ENCODE measurements at places on chromosomes 1 and 21.

- DNase-seq = no peak
Observed at GRCh38 chr1:27865821-27866220, 6.5 kb upstream of the THEMIS2 start.

DNA sequence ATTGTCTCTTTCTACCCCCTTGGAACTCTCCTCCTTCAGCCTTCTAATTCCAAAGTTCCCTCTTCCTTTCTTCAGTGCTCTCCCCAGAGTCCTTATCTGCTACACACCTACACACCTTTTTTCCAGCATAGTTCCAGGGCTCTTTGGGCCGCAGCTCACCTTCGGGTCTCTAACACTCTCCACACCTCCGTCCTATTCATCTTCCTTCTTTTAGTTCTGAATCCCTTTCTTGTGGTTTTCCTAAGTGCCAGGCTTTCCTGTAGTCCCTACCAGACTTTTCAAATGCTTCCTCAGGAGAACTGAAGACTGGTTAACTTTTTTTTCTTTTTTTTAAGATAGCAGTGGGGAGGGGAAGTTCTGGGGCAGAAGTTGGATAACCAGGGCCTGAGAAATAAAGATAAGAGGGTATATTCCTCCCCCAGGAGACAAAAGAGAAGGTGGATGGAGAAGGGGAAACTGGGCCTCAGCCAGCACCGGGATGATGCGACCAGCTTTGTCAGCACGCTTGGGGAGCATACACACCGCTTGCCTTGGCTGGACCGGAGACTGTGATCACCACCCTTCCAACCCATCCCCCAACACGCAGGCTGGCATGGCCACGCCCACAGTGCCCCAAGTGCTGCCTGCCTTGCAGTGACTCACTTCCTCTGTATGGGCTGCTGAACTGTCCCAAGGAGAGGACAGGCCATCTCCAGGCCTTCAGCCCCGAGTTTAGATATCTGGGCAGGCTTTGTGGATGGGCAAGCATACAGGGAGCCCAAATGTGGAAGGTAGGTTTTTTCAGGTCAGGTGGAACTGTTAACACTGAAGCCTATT, 2.5 kb upstream of the CERS2 start:
- peak; percentile 66 for DNase-seq

DNA sequence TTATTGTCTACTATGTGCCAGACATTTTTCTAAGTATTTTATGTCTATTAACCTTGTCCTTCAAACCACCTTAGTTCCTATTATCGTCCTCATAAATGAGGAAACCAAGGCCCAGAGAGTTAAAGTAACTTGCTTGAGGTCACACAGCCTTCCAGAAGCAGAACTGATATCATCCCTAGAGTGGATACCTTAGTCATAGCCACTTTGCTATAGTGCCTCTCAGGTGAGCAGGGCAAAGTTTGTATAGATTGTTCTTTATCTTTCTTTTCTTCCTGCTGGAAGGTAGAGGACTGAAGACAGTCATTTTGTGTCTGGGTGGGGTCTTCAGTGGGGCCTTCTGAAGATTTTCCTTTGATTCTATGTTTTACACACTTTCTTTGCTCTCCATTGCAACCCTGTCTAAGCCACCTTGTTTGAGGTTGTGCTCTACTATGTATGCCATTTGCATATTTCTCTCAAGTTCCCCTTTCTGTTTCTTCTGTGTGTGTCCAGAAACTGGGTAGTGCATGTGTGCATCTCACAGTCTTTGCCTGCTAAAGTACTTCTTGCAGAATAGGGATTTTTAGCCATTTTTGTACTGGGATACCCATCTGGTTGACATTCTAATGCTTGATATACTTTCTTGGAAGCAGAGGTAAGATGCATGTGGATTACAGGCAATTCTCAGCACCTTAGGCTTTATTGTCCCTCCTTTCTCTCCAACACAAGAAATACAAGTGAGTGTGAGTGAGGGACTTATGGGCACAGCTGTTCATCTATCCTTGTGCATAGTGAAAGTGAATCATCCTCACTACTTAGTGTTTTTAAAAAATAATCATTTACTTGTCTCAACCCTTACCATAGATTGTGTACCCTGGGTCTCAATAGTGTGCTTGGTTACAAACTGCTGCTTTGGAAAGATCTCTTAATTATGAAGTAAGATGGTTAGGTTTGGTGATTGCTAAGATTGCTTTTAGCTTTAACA, 207.6 kb upstream of the HMCN1 start:
- DNase-seq = no peak

GRCh38 chr1:87560601-87561360, 232.1 kb downstream of the LMO4 start:
- no peak for DNase-seq

DNA sequence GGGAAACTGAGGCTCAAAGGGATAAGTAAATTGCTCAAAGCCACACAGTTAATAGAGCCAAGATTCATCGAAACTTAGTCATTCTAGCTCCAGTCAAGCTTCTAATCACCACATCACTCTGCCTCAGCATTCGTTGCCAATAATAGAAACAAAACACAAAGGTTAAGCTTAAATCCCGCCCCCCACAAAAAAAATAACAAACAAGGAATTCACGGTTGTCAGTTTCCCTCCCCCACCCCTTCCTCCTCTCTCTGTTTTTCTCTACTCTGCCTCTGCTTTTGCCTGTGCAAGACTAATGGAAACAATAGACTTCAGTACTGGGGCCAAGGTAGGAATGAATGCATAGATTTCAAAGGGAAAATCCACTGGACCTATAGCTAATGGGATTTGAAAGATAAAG, 70.7 kb upstream of the ZNF644 start:
- no peak for DNase-seq

DNA sequence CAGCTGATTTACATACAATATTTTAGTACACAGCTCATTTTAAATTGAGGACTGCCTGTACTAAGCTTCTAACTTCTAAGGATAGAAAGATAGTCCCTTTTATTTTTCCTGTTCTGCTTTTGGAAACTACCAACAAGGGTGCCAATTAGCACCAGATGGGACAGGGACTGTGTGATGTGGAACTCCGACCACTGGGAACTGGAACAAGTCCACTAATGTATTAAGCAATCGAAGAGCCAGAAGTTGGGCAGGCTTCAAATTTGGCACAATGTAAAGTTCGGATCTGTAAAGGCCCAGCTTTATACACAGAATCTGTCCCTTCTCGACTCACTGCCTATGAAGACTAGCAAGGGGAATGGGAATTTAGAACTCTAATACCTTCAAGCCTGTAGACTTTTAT, 149.3 kb downstream of the ZC3H11B start:
- no peak for DNase-seq

GRCh38 chr1:235190431-235190830, 29.4 kb upstream of the RBM34 start:
- DNase-seq = no peak

DNA sequence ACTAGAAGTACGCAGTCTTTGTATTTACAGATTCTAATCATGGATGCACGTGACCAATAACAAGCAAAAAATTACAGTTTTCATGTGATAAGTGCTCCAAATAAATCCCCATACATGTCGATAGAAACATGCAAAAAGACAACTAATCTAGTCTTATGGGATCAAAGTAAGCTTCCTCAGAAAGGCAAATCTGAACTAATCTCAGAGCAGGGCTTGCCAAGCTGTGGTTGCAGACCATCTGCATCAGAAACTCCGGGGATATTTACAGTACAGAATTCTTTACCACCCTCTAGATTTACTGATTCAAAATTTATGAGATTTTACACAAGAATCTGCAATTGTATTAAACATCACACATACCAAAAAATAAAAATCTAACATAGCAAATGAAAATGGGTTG, 1435.5 kb downstream of the MRPL39 start:
- DNase-seq = no peak

DNA sequence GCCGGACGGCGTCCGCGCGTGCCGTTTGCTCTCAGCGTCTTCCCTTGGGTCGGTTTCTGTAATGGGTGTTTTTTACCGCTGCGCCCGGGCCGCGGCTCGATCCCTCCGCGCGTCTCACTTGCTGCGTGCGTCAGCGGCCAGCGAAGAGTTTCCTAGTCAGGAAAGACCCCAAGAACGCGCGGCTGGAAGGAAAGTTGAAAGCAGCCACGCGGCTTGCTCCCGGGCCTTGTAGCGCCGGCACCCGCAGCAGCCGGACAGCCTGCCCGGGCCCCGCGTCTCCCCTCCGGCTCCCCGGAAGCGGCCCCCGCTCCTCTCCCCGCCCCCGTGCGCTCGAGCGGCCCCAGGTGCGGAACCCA, 159.8 kb downstream of the RUNX1 start:
- no peak for DNase-seq

DNA sequence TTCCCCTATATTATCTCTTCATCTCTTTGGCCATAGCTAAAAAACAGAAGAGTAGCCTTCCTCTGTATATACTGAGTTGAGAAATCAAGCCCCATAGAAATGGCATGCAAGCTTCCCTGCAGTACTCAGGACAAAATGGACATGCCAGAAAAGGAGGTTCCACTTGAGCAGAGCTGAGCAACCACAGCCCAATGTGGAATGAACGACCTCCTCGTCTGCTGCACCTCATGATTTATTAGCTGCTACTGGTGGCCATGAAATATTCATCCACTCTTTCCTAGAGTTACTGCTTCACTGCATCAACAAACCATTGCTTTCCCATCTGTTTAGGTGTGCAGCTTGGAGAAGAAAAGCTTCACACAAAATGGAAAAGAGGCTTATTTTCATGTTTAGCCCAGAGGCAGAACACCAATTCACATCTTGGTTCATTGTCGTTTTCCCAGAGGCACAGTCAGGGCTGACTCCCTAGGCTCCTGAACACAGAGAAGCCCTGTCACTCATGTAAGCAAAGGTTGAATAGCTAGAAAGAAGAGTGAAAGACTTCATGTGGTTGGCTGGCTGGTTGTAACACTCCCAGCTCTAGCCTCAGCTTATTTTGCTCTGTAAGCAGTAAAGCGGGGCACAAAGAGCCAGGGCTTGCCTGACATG, 148.0 kb downstream of the TSEN15 start:
- no peak for DNase-seq

GRCh38 chr1:75265792-75266191, 131.6 kb downstream of the LHX8 start:
- no peak for DNase-seq

GRCh38 chr1:8285103-8285502, 32.8 kb upstream of the SLC45A1 start:
- DNase-seq = no peak

DNA sequence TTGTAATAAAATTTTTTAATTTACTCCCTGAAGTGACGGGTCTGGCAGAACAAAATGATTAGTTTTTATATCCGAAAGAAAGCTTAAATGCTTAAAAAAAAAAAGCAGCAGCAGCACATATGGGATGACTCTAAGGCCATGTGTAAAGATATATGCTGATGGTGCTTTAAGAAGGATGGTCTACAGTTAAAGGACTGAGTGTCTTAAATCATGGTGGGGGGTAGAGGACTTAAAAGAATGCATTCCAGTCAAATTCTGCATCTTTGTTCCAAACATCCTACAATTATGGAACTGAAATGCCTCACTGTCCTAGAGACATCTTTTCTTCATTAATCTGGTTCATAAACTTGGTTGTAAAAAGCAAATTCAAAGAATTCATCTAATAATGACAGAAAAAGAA, 7.0 kb downstream of the KDM5B start:
- DNase-seq = no peak

GRCh38 chr1:193212637-193213036, 26.2 kb upstream of the B3GALT2 start:
- no peak for DNase-seq

DNA sequence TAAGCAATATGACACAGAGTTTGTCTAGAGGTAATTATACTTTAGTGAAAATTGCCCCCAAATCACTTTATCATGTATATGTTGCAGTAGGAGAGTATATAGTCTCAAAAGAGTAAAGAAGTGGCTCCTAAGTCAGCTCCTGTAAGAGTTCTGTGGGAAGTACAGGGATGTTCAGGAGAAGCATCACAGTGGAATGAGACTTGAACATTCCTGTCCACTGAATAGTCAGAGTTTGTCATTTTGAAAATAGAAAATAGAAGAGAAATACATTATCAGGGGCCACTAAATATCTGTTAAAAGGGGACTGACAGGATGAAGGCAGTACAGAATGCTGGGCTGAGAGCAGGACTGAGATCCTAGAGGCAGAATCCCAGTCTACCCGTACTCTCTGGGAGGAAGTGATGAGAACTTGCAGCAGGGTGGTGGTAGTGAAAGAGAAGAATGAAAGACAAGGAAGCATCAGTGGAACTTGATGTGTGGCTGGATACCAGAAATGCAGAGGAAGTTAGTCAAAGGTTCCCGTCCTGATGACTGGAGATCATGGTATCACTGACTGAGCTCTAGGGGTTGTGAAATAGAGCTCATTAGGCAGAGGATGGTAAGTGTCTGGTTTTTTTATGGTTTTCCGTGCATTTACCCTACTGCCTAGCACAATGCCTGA, 153.4 kb downstream of the FMN2 start:
- no peak for DNase-seq

DNA sequence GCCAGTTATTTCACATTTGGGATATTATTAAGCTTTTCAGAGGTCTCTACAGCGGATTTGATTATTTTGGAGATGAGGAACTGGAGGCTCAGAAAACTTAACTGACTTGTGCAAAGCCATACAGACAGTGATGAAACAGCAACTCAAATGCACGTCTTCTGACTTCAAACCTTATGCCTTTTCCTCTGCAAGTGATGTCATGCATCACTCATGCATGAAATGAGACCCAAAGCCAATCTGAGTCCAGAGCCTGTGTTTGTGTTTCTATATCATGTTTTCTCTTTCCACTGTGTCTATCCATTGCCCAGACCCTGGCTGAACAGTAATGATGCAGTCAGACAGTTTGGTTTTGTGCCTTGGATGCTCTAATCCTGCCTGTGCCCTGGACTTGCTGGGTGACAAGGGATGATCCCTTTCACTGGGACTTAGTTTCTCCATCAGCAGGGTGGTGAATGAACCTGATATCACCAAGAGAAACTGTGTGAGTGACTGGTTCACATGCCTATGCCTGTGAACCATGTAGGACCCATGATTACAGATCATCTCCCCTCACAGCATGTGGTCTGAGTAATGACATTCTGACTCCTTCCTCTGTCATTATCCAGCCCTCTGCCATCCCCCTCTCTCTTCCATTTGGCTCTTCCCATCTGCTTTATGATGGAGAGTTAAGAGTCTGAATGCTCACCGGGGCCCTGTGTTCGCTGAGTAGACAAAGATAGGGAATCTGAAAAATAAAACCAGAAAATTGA, 33.4 kb downstream of the SLAMF6 start:
- no peak for DNase-seq

GRCh38 chr1:206715120-206715519, 30.4 kb downstream of the MAPKAPK2 start:
- no peak for DNase-seq

DNA sequence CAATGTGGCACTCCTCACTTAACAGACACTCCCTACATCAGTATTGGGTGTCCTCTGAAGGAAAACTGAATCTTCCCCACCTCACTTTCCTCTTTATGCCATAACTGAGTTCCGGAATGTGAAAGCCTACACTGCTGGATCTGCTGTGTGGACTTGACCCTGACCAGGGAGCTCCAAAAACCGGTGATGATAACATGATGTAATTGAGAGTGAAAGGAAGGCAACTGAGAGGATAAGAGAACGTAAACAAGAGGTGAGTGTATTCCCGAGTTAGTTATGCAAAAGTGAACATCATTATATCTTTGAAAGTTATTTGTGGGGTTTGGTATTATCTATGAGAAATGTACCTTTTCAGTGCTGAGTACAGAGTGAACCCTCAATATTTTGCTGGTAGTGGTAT, 1794.8 kb downstream of the MRPL39 start:
- no peak for DNase-seq

Measured in C1 segment of cervical spinal cord (tissue), 14 donors.